ENCODE measurements at places on chromosomes 4 and X.

DNA sequence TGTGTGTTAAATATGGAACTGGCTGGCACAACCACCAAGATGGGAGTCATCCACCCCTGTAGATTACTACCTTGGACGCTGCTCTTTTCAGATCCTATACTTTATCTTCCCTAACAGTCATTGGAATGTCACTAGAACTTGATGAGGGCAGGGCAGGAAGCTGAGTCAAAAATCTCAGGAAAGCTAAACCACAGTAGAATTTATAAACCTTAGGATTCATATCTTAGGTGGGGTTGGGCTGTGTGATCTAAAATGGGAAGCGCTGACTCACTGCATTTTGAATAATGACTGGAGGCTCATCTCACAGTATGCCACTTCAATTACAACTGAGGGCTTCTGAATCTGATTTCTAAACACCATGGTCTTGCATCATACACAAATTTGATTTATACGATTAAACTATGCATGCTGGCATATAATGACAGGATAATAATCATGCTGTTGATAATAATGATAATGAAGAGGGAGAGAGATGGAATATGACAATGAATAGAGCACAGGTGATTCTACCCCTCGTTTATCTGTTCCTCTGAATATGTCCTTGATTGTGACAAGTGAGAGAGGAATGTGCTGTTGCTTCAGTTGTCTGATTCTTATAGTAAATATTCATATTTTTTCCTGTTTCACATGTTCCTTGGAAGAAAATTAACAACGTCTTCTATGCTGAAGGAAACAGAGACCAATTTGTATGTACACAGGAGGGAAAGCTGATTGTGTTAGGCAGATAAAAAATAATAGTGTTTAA is 270.3 kb upstream of the HS3ST1 start:
- no peak overlapping the region for H3K27ac ChIP-seq
- H3K4me3 ChIP-seq = no peak overlapping the region
- H3K27me3 ChIP-seq = no peaks in the 10 kb centered on the region
- H3K36me3 ChIP-seq = no peaks in the 10 kb centered on the region

DNA sequence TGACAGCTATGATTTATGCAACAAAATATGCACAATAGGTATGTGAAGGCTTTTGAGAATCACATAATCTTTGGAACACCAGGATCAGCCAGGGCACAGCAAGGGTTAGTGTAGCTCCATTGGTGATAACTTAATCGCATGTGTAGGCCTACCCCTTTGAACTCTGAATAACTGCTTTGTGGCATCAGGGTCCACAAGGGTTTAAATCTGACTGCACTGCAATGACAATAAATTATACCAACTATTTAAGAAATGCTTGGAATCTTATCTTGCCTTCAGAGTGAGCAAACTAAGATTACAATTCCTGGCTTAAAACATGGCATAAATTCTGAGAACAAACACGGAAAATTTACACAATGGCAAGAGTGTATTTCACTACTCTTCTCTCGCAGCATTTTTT is 245.8 kb downstream of the FBXO8 start:
- no peak overlapping the region for H3K27ac ChIP-seq
- no peaks in the 10 kb centered on the region for H3K4me1 ChIP-seq
- H3K4me3 ChIP-seq = no peak overlapping the region
- DNase-seq = no peak

DNA sequence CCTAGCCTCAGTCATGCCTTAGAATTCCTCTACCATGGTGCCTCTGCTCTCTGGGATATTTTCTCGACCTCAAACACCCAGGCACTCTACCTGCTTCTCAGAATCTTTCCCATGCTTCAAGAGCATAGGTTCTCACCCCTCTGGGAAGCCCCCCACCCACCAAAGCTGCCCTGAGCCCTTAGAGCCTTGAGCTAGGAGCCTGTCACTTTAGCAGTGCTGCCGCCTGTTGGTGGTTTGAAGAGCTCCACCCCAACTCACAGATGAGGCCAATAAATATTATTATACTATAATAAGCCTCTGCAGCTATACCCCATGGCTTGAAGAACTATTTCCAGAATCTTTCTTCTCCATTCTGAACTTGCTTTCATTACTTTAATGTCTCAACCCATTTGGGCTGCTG is 109.7 kb downstream of the RTL5 start:
- H3K27me3 ChIP-seq = peaks cover 5% of the 10 kb centered on the region
- DNase-seq = peak; percentile 15
- H3K4me3 ChIP-seq = no peak overlapping the region

DNA sequence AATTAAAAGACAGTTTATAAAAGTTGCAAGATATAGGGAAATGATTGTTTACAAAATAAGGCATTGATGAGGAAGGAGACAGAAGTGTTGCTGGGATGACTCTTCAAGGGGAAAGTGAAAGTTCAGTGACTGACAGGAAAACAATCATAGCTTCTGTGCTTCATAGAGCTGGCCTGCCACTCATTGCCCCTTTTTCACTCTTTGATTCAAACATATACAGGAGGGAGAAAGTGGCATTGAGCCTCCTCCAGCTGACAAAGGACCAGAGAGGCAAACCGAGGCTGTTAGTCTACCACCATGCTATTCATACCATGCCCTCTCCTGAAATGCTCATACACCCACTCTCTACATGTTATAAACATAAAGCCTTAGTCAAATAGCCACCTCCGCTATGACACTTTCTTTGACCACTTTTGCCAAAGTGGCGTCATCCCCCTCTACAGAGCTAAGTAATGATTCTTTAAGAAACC is 79.2 kb upstream of the ATOH1 start:
- peaks cover 2% of the 10 kb centered on the region for H3K4me1 ChIP-seq
- DNase-seq = no peak
- H3K4me3 ChIP-seq = no peak overlapping the region
- no peaks in the 10 kb centered on the region for H3K36me3 ChIP-seq
- no peak overlapping the region for H3K27ac ChIP-seq

DNA sequence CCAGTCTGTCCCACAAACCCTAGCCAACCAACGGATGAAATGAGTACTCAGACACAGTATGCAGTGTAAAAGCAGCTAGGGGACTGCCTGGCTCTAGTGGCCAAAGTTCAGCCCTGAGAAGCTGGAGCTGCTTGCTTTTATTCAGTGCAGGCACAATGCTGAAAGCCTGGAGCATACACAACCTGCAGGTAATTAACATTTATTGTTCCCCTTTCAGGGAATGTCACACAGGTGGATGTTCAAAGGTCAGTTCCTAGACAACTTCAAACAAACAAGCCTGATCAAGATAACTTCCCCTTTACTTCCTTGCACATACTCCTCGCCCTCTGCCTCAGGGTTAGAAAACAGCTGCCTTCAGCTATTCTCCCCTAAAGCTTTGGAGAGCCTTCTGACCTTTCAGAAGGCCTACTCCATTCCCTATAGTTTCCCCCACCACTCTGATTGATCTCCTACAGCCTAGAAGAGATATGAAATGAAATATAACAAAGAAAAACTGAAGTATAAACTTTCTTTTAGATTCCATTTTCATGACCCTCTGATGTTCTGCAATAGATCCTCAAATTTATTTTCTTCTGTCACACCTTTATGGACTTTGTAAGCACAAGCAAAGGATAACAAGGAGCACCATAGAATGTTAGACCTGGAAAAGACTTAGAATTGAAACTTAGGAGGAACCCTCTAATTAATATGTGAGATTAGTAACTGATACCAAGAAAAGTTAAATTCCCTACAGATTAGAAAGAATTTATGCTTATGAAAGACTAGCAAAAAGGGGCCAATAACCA is 6.8 kb upstream of the DCAF8L1 start:
- H3K27ac ChIP-seq = no peak overlapping the region
- H3K36me3 ChIP-seq = no peaks in the 10 kb centered on the region
- no peaks in the 10 kb centered on the region for H3K4me1 ChIP-seq
- H3K4me3 ChIP-seq = no peak overlapping the region
- no peaks in the 10 kb centered on the region for H3K27me3 ChIP-seq

DNA sequence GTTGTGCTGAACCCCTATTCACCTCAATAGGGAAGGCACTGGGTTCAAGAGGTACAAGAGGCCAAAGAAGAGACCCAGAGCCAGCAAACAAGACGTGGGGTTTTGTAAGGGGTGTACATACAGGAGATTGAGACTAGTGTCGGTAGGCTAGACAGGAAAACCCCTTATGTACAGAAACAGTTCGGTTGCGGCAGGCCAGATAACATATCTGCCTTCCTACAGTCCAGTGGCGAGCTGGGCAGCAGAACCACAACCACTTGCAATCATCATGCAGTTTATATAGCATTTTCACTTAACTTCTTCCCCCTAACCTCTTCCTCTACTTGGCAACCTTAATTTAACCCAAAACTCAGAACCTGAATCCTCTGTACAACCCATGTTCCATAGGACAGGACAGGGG is 422.2 kb downstream of the PDHA2 start:
- H3K27me3 ChIP-seq = no peaks in the 10 kb centered on the region
- H3K27ac ChIP-seq = no peak overlapping the region
- no peaks in the 10 kb centered on the region for H3K36me3 ChIP-seq
- no peak overlapping the region for H3K4me3 ChIP-seq

DNA sequence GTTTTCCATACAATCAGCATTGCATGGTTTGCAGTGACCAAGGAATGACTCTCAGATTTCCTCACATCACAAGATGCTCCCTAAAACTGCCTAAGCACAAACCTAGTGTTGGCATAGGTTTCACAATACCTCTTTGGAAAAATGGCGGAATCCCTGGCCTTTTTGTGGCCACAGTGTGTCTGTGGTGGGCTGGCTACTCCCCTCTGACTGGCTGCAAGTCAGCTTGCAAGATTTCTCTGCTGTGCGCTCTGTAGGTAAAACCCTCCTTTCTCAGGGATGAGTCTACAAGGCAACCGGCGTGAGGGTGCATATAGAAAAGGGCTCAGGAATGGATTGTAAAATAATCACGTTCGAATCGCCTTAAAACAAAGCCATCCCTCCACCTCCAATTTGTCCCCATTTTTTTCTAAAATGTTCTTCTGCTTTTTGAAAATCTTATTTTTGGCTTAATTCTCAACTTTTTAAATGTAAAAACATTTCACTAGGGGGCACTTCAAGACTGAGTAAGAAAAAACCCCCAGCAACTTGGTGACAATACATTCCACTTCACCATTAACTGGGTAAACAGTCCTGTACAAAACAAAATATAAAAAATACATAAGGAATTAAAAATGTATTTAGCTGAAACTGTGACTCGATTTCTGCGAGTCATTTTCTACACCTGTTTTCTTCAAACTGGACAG is 235.6 kb downstream of the STIM2 start:
- H3K27ac ChIP-seq = no peak overlapping the region
- no peak for DNase-seq
- H3K36me3 ChIP-seq = no peaks in the 10 kb centered on the region

DNA sequence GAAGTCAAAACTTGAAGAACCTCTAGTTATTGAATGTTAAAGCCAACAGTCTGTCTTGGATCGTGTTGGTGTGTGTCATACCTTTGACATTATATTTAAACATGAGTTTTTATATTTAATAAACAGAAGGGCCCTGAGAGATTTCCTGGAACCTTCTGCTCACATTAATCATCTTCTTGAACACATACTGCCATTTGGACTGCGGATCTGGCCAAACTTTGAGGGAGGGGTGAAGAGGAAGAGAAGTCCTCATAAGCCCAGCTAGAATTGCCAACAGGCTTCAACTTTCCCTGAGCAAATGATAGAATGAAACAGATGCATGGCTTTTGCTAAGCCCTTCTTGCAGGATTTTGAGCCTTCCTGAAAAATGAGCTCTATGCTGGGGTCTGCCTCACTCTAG is 27.4 kb downstream of the CCKAR start:
- no peak overlapping the region for H3K27ac ChIP-seq
- H3K27me3 ChIP-seq = peaks cover 9% of the 10 kb centered on the region
- H3K4me3 ChIP-seq = no peak overlapping the region
- DNase-seq = no peak
- H3K4me1 ChIP-seq = no peaks in the 10 kb centered on the region
- no peaks in the 10 kb centered on the region for H3K36me3 ChIP-seq

DNA sequence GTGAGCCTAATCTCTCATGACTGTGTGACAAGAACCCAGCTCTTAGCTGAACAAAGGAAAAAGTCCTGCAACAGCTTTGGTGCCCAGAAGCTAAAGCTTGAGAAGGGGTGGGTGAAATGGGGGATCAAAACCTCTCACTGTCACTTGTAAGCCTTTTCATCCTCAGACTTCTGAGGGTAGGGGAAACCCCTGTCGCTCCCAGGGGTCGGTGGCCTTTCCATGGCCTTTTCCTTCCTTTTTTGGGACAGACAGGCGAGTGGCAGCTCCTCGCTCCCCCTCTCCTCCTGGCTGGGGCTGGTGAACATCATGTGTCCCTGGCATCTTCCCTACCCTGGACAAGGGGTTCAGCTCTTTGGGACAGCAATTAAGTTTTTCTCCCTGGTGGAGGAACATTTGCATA is 78.2 kb downstream of the FAM47A start:
- H3K27ac ChIP-seq = no peak overlapping the region
- H3K27me3 ChIP-seq = peaks cover 2% of the 10 kb centered on the region
- H3K4me1 ChIP-seq = no peaks in the 10 kb centered on the region

DNA sequence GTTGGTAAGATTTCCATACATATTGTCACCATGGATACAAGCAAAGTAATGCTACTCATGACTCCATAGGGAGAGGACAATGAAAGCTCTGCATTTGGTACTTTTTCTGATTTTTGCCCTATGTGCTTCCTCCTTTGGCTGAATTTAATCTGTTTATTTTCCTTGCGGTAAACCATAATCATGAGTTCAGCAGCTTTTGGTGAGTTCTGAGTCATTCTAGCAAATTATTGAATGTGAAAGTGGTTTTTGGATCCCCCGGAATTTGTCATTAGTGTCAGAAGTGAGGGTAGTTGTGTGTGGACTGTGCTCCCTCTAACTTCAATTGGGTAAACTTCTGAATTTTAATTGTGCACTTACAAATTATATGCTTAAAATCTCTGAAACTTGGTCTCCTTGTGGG is 170.3 kb downstream of the MOSPD2 start:
- H3K27me3 ChIP-seq = no peaks in the 10 kb centered on the region
- H3K36me3 ChIP-seq = no peaks in the 10 kb centered on the region
- DNase-seq = no peak
- H3K4me3 ChIP-seq = no peak overlapping the region

DNA sequence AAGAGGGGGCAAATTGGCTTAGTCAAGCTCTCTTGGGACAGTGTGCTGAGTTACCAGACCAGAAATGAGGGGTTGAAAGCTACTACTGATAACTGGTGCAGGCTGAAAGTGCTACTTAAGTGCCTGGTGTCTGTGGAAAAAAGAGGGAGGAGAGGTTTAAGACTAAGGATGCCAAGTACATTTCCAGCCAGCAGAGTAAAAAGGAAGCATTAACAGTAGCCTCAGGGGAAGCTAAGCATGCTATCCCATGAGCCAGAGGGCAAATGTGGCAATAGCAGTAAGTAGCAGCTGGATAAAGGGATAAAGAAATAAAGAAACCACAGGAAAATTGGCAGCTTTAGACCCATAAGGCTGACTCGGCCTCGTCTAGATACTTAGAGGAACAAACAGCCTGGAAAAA is 196.3 kb upstream of the MAB21L2 start:
- DNase-seq = no peak
- no peaks in the 10 kb centered on the region for H3K36me3 ChIP-seq
- no peaks in the 10 kb centered on the region for H3K27me3 ChIP-seq
- no peaks in the 10 kb centered on the region for H3K4me1 ChIP-seq
- H3K27ac ChIP-seq = no peak overlapping the region

GRCh38 chr4:63831590-63832155 is 577.6 kb downstream of the TECRL start:
- H3K27me3 ChIP-seq = peaks cover 1% of the 10 kb centered on the region
- H3K4me1 ChIP-seq = no peaks in the 10 kb centered on the region
- no peaks in the 10 kb centered on the region for H3K36me3 ChIP-seq
- no peak overlapping the region for H3K27ac ChIP-seq
- H3K4me3 ChIP-seq = no peak overlapping the region
- no peak for DNase-seq

Measured in endothelial cell (in vitro differentiated cells).